ENCODE measurements at places on chromosomes 12 and 14. TPM values are rescaled to one million over a fixed set of nuclear protein-coding genes. Genes with fewer than 3 reads are reported as not detected.

- H3K4me3 ChIP-seq, result no peak overlapping the region
- peaks cover 6% of the 10 kb centered on the region for H3K4me1 ChIP-seq
Measured at GRCh38 chr12:67515679-67516340, 132.7 kb upstream of the DYRK2 start.

The CMA1 gene
- not detected for total RNA-seq

DNA sequence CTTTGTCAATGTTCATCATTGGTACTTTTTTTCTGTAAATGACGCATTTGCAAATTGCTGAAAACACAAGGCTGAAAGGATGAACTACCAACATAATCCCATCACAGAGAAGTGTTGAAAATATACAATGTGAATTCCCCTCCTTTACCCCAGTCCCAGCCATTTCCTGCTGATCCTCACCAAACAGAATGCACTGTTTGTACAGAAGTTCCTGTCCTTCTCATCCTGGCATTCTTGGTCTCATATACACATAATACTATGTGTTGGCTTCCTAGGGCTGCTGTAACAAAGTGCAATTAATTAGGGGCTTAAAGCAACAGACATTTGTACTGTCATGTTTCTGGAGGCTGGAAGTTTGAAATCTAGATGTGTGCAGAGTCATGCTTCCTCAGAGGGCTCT, 836.2 kb upstream of the MGAT4C start:
- no peaks in the 10 kb centered on the region for H3K27me3 ChIP-seq
- no peak overlapping the region for H3K27ac ChIP-seq
- DNase-seq, result no peak
- H3K36me3 ChIP-seq, result no peaks in the 10 kb centered on the region

The CLEC9A gene
- total RNA-seq, result 2.5 TPM

DNA sequence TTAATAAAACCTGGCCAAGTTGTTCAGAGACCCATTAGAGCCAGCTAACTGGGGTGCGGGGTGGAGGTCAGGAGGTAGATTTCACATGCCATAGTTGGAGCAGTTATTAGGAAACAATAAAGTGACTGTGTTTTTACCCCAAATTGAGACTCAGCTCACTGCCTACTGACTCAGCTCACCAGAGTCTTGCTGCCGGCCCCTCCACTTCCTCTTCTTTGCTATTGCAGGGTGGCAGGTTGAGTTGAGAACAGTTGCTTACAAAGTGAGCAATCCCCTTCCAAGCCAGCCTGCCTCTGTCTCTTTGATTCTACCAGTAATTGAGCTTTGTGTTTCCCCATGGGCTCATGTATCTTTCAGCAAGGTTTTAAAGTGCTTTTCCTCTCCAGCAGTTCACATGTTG, 12.9 kb downstream of the ST8SIA1 start:
- H3K27me3 ChIP-seq, result no peaks in the 10 kb centered on the region
- no peaks in the 10 kb centered on the region for H3K36me3 ChIP-seq
- H3K27ac ChIP-seq, result no peak overlapping the region
- DNase-seq, result no peak
